ENCODE measurements at places on chromosomes 16 and 17.

DNA sequence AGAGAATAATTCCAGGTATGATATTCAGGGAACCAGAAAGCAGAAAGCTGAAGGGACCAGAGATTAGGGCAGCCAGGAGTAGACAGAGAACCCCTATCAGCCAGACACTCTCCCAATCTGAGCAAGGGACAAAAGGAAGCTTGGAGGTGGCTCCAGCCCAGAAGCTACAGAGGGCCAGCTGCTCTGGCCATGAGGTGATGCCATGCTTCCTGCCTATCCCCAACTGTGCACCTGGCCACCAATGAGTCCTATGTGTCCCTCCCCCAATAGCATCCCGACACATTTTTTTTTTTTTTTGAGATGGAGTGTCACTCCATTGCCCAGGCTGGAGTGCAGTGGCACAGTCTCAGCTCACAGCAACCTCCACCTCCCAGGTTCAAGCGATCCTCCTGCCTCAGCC is 30.0 kb downstream of the NSMCE1 start:
- no peak for DNase-seq

DNA sequence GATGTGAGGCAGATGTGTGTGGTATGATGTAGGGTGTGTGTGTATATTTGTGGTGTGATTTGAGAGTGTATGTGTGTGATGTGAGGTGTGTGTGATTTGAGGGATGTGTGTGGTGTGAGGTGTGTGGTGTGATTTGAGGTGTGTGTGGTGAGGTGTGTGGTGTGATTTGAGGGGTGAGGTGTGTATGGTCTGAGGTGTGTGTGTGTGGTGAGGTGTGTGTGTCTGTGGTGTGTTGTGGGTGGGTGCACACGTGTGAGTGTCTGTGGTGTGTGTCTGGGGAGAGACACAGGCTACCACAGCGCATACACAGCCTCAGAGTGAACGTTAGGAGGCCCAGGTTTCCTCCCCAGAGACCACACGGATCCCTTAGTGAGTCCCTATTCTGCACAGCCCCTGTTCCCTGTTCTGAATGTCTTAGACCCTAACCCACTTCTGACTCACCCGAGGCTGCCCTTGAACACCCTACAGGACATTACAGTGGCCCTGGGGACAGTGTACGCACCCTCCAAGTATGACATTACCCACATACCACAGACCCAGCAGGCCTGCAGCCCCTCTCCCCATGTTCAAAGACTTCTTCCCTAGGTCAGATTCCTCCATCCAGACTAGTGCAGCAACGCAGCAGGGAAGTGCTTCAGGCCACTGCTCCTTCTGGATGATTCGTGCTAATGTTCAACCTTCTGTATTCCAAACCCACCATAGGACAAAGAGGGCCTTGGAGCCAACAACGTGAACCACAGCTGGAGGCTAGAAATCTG is 3.5 kb upstream of the RAB37 start:
- DNase-seq, result no peak

- DNase-seq, result no peak
Observed at GRCh38 chr16:88200896-88201185, 181.9 kb upstream of the ZNF469 start.

DNA sequence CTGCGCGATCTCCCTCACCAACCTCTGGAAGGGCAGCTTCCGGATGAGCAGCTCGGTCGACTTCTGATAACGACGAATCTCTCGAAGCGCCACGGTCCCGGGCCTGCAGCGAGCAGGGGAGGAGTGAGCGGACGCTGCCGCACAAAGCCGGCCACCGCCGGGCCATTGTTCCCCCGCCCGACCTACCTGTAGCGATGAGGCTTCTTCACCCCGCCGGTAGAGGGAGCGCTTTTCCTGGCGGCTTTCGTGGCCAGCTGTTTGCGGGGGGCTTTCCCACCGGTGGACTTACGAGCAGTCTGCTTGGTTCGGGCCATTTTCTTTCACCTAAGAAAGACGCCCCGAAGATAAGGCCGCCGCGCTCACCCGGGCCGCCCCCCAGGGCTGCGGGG is 5.8 kb upstream of the UNK start:
- no peak for DNase-seq

- DNase-seq, result no peak
Observed at GRCh38 chr16:86466696-86467406, 43.5 kb upstream of the FOXF1 start.

DNA sequence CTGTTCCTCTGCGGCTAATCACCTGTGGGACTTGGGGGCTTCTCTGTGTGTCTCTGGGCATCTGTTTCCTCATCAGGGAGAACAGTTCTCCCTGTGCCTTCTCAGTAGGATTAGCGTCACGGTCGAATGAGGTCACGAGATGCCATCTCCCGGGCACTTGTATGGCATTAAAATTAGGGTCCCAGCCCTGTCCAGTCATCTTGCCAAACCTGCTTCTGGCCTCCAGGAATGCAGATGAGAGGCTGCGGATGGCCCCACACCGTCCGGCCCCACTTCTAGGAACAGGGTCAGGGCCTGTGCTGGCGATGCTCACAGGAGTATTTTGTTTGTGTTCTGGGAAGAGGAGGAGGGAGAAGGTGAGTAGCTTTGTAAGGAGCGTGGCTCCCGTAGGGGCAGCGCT is 58.5 kb downstream of the OR1D5 start:
- DNase-seq, result no peak

DNA sequence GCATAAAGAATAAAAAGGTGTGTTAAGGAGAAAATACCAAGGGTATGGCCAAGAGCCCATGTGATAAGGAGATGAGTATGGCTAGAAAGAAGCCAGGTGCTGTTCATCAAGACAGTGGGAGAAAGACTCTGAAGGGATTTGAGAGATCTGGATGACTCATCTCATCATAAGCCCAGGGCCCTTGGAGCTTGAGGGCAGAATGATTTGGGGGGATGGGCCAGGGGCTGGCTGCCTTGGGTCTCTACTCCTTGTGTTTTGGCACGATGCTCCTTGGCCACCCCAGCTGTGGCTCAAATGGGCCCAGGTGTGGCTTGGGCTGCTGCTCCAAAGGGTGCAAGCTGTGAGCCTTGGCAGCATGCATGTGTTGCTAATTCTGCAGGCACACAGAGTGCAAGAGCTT is 14.5 kb upstream of the TNFRSF13B start:
- DNase-seq, result no peak

DNA sequence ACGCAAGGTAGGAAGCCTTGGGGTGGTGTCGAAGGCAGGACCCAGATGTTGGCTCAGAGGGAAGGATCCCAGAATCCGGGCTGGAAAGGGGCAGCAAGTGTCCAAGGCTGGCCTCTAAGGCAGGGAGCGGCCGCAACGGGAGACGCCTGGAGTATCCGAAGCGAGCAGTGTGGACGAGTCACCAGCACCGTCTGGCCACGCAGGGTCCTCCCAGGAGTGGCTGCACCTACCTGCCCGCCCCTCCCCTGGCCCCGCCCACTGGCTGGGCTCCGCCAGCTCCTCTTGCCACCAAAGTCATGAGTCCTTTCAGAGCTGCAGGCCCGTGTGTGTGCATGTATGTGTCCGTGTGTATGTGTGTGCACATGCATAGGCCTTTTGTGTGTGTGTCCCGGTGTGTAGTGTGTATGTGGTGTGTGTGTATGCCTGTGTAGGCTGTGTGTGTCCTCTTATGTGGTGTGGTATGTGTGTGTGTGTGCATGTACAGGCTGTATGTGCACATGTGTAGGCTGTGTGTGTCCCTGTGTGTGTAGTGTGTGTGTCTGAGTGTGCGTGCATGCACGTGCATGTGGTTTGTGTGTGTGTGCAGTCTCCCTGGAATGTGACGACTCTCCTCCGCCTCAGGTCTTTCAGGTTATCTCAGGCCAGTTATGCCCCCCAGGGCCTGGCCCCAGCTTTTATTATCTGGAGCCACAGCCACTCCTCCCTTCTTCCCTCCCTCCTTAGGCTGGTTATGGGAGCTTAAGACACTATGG is at the start of gene PRSS8:
PRSS8 (minus strand) TSS at position 193 of the 752 bp plus-strand sequence. CDS start 229 bp downstream, outside the sequence.
- DNase-seq, result no peak

GRCh38 chr17:8887834-8888703 is 20.6 kb upstream of the PIK3R6 start:
- no peak for DNase-seq

- DNase-seq, result no peak
Observed at GRCh38 chr17:74235040-74235581, 21.7 kb downstream of the TTYH2 start.

DNA sequence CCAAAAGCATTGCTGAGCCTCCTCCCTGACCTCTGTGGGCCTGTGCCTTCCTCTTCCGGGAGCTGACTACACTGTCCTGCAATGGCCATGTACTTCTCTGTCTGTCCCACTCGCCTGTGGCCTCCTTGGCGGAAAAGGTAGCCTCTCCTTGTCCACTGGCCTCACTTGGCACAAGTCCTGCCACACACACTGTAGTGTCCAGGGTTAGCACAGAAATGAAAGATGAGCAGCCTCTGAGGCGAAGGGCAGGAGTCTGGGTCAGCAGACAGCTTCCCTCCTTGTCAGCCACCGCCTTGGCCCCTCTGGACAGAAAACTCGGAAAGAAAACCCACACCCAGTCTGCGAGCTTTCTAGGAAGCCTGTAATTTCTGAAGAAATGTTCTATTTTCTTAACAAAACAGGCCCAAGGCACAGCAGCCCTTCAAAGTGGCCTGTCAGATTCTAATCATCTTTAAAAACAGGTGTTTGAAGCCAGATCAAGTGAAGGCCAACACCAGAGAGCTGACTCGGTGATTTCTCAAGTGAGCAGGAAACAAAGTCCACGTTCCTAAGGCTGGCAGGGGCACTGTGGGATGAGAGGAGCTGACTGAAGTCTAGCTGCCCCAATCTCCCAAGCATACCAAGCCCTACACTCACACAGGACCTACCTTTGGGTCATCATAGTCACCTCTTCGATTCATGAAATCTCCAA is 67.2 kb downstream of the GTF3C1 start:
- DNase-seq, result no peak

DNA sequence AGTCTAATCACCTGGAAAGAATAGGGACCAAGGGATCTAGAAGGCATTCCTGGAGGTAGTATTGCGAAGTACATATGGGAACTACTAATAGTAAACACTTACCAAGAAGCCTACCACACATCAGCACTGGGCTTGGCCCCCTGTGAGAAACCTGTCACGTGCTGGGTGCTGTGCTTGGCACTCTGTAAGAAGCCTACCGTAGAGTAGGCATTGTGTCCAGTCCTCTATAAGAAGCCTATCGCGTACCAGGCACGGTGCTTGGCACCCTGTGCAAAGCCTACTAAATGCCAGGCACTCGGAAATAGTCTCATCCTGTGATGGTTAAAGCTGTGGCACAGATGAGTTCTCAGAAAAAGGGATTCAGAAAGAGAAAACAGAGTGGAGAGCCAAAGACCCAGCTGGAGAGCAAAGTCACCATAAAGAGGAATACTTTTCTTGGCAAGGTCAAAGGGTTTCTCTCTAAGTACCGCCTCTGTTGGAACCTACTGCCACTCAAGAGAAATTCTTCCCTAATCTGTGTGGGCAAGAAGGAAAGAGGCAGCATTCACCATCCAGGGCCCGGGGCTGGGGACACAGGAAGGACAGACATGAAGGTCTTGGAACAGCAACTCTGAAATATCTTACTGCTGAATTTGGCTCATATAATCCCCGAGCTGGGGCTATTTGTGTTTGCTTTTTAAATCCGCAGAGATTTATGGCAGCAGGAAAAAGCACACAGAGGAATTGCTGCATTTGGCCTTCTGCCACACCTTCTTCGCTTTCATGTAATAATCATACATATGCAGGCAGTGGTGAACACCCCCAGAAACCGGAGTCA is 81.8 kb downstream of the VAT1L start:
- DNase-seq, result no peak

DNA sequence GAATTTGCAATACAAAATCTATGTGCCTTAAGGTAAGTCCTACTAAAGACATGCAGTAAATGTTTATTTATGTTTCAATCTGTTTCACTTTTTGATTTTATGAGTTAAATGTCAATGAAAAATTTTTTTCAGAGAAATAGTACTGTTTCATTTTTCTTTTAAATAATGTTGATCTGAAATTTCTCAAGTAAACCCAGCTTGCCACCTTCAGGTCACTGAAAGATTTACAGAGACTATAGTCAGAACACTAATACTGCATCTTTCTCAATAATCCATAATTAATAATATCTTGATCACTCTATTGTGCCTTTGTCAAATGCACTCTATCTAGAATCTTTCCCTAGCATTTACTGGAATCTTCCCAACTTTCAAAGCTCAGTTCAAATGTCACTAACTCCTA is 6.5 kb upstream of the DHX40 start:
- DNase-seq, result no peak

DNA sequence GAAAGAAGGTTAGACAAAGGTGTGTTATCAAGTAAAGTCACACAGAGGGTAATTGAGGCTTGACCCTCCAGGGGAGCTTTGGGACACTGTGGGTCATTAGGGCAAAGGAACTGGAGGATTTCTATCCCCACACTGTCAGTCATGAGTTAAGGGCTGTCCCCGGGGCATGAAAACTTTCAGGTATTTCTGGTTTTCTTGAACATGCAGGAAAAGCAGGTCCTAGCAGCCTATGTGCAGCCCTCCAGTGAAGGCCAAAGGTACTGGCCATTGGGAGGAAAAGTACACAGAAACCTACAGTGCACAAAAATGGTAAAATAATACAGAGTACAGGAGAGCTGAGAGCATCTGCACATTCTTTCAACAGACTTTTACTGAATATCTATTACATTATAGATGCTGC is 44.4 kb upstream of the SCNN1B start:
- DNase-seq, result no peak

DNA sequence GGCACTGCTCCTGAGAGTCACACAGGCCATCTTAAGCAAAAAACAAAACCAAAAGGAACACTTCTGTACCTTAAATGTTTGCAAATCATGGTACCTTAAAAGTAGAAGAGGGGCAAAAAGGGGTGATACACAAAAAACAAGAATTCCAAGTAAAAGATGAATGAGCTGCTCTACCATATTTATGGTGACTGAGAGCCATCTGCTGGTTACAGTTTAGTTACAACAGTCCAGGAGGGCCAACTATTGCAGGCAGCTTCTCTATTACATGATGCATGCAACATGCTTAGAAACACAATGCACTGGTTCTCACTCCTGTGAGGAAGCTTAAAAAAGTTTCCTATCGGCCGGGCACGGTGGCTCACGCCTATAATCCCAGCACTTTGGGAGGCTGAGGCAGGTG is 53.5 kb downstream of the STX8 start:
- no peak for DNase-seq

DNA sequence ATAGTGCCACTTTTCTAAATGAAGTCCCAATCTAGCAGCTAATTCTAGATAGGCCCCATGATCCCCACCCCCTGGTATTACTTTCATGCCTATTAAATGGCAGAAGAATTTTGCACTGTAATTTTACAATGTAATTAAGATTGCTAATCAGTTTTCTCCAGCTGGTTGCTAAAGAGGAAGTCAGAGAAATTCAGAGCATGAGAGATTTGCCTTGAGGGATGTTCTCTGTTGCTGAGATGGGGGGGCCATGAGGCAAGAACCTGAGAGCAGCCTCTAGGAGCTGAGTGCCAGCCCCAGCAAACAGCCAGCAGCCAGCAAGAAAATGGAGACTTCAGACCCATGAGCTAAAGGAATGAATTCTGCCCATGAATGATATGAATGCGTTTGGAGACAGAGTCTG is 38.9 kb downstream of the SHCBP1 start:
- no peak for DNase-seq

- DNase-seq, result no peak
Observed at GRCh38 chr16:4618645-4619418, 4.1 kb upstream of the UBALD1 start.

GRCh38 chr17:311119-311782 is 41.4 kb downstream of the RPH3AL start:
- no peak for DNase-seq

All from activated CD8-positive, alpha-beta memory T cell treated with anti-CD3 and anti-CD28 coated beads for 48 hours (primary cell).